Ovary (tissue), 10 donors: ENCODE measurements at places on chromosomes 5 and 9.
A peak's percentile ranks its signal among the peaks of the same experiment; 100 is the strongest.

DNA sequence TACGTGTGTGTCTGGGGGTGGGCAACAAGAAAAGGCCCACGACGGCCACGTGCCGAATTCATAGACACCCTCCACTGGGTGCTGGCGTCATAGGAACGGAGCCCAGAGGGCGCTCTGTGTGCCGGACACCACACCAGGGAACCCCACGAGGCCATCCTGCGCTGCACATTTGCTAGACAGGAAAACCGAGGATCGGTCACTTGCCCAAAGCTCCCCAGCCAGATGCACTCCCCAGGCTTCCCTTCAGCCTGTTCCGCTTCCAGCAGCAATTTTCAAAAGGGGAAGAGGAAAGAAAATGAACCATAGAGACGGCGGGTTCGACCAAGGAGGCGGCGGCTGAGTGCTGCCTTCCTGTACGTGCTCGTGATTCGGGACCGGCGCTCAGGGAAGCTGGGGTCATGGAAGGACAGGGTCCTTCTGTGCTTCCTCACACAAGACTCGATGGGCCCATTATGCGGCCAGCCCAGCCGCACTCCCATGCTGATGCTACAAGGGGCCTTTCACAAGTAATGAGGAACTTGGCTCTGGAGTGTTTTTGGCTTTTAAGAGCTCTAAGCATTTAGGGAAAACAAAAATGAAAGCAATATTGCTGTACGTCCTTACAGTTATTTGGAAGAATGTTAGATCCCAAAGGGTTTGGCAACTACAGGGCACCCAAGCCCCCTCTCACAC lies 124.6 kb upstream of the SARDH start:
- DNase-seq = no peak

GRCh38 chr9:114031948-114032840 lies 45.9 kb downstream of the AMBP start:
- no peak for DNase-seq

GRCh38 chr9:18874069-18874468 lies 158.9 kb downstream of the SAXO1 start:
- DNase-seq = no peak

GRCh38 chr5:167743695-167744464 lies 547.6 kb upstream of the WWC1 start:
- DNase-seq = no peak

GRCh38 chr9:93083592-93084470 lies 12.2 kb upstream of the CARD19 start:
- no peak for DNase-seq

DNA sequence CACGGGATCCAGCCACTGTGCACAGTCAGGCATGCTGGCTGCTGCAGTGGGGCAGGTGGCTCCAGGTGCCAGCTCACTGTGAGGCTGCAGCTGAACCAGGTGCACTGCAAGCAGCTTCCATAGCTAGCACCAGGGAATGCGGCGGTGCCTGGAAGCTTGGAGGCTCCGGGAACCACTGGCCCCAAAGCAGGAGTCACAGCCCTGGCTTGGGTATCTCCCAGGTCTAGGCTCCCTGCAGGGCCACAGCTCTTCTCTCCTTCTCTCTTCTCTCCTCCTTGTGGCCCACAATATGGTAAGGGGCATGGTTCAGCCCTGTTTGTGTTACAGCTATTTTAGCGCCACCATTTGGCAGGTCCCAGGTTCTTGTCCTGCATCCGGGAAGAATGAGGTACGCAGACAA lies 6.7 kb upstream of the MTMR12 start:
- no peak for DNase-seq

GRCh38 chr9:134299883-134300282 lies 26.4 kb upstream of the RXRA start:
- no peak for DNase-seq

- DNase-seq = no peak
These were observed 10.4 kb downstream of the SHB start for GRCh38 chr9:38058452-38059232.

GRCh38 chr9:136424750-136425362 lies 14.4 kb downstream of the PMPCA start:
- no peak for DNase-seq

DNA sequence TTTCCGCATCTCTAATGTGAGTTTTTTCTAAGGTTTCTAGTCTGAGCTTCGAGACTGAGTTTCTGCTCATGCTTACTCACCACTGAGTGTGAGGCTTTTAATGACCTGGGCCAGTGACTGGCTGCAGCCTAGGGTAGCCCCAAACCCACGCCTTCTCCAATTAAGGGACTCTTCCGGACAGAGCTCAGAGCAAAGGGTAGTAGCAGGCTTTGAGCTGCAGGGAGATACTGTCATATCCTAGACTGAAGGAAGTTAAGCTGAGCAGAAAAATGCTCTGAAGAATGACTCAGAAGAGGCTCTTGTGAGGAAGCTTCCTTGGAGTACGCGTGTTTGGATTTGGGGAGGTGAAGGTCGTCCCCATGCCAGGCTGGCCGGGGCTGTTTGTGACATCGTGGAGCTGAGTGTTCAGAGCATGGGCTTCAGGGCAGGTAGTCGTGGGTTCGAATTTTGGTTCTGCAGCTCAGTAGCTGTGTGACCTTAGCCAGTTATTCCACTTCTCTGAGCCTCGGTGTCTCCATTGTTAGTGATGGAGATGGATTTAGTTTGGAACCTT lies 3.5 kb downstream of the USP20 start:
- DNase-seq = no peak

DNA sequence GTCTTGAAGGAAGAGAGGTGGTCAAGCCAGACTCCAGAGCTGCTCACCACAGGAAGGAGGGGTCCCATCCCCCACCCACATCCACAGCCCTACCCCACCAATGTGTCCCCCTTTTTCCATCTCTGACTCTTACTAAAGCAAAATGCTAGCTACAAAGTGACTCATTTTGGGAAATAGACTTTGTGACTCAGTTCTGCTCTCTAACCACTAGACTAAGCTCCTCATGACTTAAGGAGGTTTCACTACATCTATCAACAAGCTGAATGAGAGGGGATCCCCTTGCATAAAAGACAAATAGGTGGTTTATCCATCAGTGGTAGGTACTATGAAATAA lies 35.1 kb upstream of the ADRB2 start:
- no peak for DNase-seq

GRCh38 chr9:101832486-101832885 lies 94.0 kb upstream of the GRIN3A start:
- DNase-seq = no peak

- DNase-seq = no peak
These were observed 21.7 kb downstream of the TTC33 start for GRCh38 chr5:40733879-40734563.

DNA sequence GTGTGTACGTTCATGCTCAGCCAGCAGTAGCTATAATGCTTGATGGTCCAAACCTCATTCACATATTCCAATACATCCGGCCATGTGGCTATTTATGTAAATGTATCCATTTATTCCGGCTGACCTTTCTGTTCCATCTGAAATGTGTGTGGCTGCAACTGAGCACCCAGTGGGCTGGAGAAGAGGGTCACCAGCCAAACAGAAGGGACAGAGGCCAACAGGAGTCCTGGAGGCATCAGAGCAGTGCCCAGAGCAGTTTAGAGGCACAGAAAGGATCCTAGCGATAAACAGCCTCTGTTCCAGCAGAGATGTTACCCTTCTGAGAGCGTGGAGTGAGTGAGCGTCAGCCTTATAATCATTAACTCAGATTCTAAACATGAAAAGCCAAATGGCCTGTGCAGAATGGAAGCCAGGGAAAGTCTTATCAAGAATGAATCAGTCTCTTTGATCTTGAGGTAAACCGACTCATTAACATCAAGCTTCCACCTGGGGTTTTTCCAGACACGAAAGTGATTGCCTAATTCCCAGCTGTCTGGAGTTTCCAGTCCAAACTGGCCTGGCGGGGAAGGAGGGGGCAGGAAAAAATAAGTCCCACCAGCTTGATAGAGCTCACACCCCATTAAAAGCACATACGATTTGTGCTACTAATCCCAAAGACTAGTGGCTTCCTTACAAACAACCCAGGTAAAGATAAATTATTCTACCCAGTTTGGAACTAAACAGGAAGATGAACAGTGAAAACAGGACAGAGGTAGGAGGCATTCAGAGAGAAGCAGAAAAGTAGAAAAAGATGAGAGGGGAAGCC lies 55.7 kb downstream of the SUSD1 start:
- DNase-seq = no peak

DNA sequence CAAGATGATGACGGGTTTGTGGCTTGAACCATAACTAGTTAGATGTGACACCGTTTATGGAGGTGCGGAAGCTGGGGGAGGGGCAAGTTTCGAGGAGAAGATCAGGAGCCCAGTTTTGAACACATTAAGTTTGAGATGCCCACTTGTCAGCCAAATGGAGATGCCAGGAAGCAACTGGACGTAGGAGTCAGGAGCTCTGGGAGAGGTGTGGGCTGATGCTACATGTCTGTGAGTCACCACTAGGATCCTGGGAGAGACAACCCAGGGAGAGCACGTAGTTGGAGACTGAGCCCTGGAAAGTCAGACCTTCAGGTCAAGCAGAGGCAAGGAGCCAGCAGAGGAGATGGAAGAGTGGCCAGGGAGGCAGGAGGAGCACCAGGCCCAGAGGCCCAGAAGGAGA lies 48.8 kb upstream of the SLC25A51 start:
- DNase-seq = no peak

- DNase-seq = no peak
These were observed 11.5 kb downstream of the EGFL7 start for GRCh38 chr9:136673975-136674785.

GRCh38 chr9:131310833-131311554 lies 21.5 kb downstream of the PLPP7 start:
- no peak for DNase-seq

GRCh38 chr9:8436786-8437185 lies 637.2 kb upstream of the DMAC1 start:
- no peak for DNase-seq

DNA sequence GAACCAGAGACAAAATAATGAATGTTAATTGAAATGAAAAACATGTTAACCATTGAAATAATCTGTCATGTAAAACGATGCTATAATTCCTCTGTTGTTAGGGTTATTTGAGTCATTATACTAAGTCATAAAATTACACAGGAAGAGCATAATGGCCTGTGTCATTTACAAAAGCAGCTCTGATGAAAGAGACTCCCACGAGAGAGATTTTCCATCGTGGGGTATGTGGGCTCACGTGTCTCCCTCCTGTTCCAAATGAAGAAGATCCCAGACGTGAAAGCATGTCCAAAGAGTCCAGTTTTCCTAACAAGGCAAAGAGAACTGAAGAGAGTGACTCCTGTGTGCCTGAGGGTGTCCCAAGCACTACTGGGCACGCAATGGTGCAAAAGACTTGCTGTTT lies 379.8 kb downstream of the SPOCK1 start:
- no peak for DNase-seq

- no peak for DNase-seq
These were observed 114.1 kb downstream of the SYK start for GRCh38 chr9:90915693-90916092.

DNA sequence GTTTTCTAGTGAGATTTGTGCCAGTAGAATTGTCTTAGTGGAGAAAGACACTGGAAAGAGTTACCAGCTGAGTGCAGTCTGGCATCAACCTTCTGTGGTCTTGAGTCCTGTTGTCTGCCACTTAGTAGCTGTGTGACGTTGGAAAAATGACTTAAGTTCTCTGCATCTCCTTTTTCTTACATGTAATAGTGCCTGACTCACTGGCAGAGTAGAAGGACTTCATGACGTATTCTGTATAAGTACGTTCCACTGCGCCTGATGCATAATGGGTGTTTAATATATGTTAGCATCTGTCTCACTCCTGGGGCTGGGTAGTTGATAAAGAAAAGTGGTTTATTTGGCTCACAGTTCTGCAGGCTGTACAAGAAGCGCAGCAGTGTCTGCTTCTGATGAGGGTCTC lies 144.8 kb downstream of the ST8SIA4 start:
- DNase-seq = no peak

DNA sequence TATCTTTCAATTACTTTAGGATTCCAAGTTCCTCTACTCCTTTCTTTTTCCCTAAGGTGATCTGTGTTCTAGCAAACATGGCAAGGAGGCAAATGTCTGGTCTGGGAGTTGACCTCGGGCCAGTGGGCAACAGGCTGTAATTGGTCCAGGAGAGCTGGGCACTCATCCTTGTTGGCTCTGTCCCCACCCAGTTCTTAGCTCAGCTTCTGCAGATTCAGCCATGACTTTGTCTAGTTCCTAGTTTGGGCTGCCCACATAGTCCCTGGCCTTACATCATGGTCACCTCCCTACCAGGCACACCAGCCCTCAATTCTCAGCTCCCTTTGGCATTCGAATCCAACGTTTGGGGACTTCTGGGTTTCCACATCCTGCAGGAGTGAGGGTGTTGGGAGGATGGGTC lies 92.1 kb upstream of the DAP start:
- DNase-seq = no peak

DNA sequence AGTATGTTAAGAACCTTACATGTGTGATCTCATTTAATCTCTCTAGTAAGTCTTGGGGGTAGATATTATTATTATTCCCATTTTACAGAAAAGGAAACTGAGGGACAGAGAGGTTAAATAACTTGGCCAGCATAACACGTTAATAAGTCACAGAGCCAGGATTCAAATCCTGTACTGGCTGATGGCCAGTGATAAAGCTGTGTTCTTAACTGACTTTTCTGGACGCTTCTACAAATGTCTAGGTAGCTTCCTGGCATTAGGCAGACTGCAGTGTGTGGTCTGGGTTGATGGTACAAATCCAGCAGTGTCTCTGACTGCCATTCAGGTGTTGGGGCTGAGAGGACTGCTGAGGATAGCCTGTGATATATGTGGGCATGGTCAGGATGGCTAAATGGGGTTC lies 125.8 kb upstream of the CXCL14 start:
- DNase-seq = no peak

- peak; percentile 27 for DNase-seq
These were observed 102.1 kb downstream of the TMEM174 start for GRCh38 chr5:73274881-73275663.

GRCh38 chr5:180523629-180524466 lies 29.7 kb downstream of the CNOT6 start:
- DNase-seq = no peak

GRCh38 chr5:81302596-81302995 lies 1.2 kb downstream of the ZCCHC9 start:
- no peak for DNase-seq

DNA sequence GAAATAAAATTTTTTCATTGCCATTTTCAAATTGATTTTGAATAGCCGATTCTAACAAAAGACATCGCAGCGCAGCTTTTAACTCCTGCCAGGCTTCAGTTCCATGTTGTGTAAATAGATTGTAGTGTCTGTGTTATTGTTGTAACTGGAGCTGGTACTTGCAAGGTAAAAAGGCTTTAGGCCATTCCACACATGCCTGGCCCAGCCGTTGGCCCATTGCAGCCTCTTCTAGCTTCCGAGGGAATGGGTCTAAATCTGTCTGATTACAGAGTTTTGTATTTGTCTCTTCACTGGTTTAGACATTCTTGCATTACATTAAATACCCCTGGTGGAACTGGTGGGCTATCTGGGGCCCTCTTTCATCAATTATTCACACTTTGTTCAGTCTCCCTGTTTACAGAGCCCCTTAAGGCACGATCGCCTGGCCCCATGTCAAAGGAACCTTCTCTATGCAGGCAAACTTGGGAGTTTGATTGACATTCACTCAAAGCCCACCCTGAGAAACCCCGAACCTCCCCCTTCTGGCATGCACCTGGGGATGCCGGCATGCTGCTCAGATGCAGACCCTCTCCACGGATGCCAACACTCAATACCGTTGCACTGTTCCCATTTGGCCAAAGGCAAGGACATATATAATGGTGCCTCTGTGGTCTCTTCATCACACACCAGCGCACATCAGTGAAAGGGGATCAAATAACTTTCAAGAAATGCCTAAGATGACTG lies 281.7 kb upstream of the IRX2 start:
- DNase-seq = no peak

GRCh38 chr9:21777701-21778100 lies 24.7 kb upstream of the MTAP start:
- no peak for DNase-seq
